Mammary epithelial cell (primary cell): ENCODE measurements at places on chromosomes 13 and 19. TPM values are rescaled to one million over a fixed set of nuclear protein-coding genes. Genes with fewer than 3 reads are reported as not detected.

The KISS1R gene
- total RNA-seq: not detected

The KANK2 gene
- 5.7 and 19.4 TPM in 2 replicates for total RNA-seq

The GPATCH1 gene
- 7.3 TPM for total RNA-seq

The CYP4F8 gene
- total RNA-seq: not detected

The HAUS8 gene
- total RNA-seq: 5.1 and 12.5 TPM in 2 replicates

The S1PR4 gene
- 0.67 TPM for total RNA-seq

The CACNG6 gene
- not detected for total RNA-seq

The CYP2A7 gene
- total RNA-seq: not detected in 2 replicates

The ZNF790 gene
- 8.6 and 10.0 TPM in 2 replicates for total RNA-seq

The CTXN1 gene
- 5.2 and 13.3 TPM in 2 replicates for total RNA-seq

The NANOS3 gene
- total RNA-seq: 0.72 and 0.73 TPM in 2 replicates
